Glomerular endothelial cell (primary cell): ENCODE measurements at places on chromosomes 16 and 17. TPM values are rescaled to one million over a fixed set of nuclear protein-coding genes. Genes with fewer than 3 reads are reported as not detected.

- no peak for DNase-seq
Observed at GRCh38 chr16:64700628-64701027, 421.2 kb downstream of the CDH11 start.

- no peak for DNase-seq
Observed at GRCh38 chr17:28957992-28958355, 6.7 kb upstream of the PHF12 start.

- no peak for DNase-seq
Observed at GRCh38 chr17:39867880-39868553, at the start of gene ZPBP2. Gene ZPBP2, plus strand, starts transcription at chr17:39868202. Its CDS starts 153 bp downstream, at chr17:39868355.

SLC52A1 gene
- total RNA-seq = 0.10 TPM in 1 of 2 replicates, not detected in the other

- no peak for DNase-seq
Observed at GRCh38 chr16:84947996-84948850, 63.1 kb downstream of the ZDHHC7 start.
